Erythroblast (primary cell): ENCODE measurements at places on chromosomes 6 and 20.

DNA sequence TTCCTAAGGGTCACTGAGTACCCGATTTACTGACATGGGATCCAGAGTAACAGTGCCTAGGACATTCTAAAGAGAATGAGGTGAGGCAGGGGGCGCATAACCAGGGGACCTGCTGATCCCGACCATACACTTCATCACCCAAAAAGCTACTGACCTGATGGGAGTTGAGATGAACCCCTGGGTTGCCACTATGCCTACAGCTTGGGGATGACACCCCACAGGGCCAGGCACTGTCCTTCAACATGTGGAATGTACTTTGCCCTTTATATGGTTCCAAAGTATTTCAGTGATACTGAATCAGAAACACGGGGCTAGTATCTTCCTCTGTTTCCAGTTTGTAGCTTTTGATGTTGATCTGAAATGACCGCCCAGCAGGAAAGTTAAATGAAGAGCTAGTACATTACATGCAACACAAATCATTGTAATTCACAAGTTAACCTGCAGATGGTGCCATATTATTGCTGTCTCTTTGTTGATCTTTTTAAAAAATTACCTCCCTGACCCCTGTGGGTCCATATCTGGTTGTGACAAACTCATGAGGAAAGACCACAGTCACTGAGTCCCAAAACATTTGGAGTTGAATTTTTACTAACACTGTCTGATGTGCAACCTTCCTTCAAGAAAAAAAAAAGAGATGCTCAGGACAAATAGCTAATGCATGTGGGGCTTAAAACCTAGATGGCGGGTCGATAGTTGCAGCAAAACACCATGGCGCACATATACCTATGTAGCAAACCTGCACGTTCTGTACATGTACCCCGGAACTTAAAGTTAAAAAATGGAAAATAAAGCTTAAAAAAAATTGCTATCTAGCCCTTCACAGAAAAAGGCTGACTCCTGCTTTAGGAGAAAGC is 42.7 kb upstream of the GCNT2 start:
- peak; percentile 68 for DNase-seq

DNA sequence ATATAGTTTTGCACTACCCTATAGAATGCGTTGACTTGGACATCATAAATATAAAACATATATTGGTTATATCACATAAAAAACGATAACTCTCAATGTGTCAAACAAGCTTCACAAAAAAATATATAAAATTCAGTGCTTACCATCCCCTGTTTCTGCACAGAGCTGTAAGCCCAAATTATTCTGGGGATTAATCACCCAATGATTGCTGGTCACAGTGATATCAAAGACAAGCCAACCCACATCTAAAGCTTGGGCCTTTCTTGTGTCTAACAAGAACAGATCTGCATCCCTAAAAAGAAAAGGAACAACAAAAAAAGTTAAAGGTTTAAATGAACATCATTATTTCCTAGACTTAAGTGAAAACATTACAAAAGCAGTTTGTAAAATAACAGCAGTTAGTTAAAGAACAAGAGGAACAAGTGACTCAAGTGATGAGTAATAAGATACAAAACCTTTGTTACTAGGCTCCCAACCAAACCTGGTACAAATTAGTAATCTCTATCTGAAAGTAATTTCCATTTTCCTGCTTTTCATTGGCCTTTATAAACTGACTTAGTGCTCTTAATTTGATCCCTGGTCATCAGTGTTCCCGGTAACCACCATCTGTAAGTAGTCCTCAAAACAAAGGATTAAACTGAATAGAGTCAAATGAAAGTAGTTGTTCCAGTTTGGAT is 81.1 kb downstream of the BMP5 start:
- no peak for DNase-seq

DNA sequence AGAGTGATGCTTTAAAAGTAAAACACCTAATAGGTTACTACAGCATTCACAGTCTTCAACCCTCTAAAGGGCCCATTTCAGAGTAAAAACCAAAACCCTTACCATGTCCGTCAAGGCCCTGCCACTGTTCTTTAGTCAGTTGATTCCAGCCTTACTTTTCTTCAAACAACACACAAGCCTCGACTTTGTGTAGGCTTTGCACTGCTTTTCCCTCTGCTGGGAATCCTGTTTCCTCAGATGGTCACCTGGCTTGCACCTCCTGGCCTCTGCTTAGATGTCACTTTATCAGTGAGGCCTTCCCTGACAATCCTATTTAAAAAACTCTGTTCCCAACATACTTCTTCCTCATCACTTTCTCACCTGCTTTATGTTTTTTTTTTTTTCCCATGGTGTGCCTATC is 77.1 kb upstream of the FLRT3 start:
- no peak for DNase-seq

GRCh38 chr20:46218656-46219055 is 89.6 kb downstream of the CDH22 start:
- no peak for DNase-seq

- no peak for DNase-seq
Observed at GRCh38 chr6:4324746-4325145, 189.4 kb upstream of the ECI2 start.

DNA sequence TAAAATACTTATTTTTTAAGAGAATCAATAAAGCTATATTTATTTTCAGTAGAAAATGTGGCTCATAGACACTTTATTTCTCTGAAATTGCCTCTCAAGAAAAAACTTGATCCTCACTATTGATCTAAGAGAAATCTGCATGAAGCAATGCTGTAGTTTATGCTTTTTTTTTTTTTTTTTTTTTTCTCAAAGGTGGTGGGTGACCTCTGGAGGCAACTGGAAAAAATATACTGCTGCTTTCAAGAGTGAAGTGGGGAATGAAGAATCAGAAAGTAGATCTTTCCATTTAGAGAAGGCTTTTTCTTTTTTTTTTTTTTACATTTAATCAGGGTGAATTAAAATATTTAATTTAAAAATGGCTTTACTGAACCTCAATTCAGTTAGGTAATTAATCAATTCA is 169.3 kb downstream of the SLC16A10 start:
- DNase-seq: no peak

DNA sequence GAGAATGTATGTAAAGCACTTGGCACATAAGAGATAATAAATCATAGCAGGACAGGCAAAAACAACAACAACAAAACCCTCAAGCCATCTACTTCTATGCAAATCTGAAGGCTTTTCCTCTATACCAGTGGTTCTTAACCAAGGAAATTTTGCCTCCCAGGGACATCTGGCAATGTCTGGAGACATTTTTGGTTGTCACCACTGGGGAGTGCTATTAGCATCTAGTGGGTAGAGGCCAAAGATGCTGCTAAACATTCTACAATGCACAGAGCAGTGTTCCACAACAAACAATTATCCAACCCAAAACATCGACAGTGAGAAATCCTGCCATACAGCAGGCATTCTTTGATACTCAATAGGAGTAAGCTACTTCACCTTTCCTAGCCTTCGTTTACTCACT is 28.2 kb downstream of the NDRG3 start:
- peak; percentile 15 for DNase-seq

- DNase-seq: no peak
Observed at GRCh38 chr6:3263096-3263495, 4.3 kb downstream of the PSMG4 start.

DNA sequence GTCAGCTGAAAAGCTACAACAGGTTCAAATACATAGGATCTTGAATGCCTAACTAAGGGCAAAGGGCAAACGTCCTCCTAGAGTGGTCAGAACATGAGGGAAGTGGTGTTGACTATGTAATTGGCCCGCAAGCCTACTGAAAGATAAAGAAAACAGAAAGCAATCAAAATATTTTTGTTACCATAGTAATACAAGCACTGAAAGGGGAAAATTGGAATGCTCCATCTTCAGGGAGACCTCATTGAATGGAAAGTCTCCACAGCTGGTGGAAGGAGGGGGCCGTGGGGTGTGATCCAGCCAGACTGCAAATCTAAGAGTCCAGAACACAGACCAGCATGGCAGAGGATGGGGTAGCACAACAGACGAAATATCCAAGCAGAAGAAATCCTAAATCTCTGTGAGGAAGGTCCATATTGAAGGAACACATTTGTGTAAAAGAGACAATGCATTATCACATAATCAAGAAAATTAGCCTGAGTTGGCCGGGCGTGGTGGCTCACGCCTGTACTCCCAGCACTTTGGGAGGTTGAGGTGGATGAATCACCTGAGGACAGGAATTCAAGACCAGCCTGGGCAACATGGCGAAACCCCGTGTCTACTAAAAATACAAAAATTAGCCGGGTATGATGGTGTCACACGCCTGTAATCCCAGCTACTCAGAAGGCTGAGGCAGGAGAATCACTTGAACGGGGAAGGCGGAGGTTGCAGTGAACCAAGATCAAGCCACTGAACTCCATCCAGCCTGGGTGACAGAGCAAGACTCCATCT is 39.5 kb downstream of the MTFR2 start:
- DNase-seq: no peak

DNA sequence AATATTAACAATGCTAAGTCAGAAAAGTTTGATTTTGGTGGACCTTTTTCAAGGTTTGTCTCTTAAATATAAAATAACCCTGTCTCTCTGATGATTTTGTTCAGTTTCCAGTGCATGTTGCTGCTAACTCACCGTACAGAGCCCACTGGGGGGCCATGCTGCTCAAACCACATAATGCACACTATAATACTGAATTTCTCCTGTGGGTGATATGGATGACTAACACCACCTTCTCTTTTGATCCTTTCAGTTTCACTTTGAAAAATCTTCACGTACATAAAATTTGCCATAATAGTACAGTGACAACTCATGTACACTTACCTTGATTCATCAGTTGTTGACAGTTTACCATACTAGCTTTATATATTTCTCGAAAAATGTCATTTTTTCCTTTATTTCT is 506.6 kb upstream of the MAN1A1 start:
- no peak for DNase-seq

DNA sequence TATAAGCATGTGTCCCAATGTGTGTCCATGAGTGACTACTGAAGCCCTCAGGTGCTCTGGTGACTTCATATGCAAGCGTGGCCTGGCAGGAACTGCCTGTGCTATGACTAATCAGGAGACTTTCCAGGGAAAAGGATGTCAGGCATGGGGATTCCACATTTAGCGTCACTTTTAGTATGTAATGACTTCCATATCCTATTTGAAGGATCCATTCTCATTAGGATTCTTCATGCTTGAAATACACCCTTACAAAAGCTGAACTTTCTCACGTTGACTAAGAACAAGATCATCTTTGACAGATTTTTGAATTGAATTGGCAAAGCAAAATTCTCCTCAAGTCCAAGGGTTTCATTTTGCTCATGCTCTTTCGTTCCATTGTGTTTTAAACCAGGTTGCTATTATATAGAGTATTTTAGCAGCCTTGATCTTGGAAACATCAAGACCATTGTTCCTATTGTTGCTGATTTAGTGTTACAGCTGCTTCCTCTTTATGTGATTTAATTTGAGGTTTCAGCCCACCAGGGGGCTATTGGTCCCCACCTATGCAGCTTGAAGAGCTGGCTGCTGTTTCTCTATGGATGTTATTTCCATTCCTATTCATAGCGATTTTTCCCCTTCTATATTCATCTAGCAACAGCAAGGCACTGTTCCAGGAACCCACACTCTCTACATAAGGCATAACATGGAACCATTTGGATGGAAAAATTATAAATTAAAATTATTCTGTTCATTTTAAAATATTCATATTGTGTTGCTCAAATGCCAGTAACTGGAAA is 418.6 kb downstream of the CDKAL1 start:
- no peak for DNase-seq

- no peak for DNase-seq
Observed at GRCh38 chr6:159092631-159093030, 47.8 kb upstream of the TAGAP start.

DNA sequence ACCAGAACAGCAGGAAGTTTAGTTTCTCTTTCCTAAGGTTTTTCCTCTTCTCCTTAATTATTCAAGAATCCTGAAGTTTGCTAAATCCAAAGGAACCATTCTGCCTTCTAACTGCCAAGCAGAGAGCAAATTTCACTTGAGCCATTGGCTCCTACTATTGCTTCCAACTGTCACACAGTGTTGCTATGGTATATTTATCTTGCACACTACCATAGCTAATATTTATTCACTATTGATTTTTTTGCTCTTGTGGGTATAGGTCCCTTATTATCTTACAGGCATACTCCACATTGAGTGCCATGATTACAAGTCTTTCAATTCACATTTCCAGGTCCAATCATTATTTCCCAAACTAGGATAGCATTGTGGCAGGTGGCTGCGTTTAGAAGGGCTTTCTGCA is 266.7 kb upstream of the FLRT3 start:
- DNase-seq: no peak

DNA sequence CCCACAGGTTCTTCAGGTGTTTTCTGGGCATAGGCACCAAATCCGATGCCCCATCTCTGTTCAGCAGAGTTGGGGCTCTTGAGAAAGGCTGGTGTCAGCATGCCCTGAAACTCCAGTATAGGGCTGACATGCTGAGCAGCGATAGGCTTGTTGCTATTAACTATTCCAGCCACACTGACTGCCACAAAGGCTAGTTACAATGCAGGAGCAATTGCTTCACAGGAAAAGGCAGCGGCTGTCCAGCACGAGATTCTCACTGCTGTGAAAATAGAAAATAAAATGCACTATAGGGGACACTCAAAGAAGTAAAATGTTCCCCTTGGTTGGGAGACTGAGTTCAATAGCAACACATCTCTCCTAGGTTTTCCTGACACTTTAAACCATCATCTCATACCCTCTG is 112.4 kb downstream of the BFSP1 start:
- no peak for DNase-seq

GRCh38 chr6:164169355-164169754 is 754.8 kb downstream of the QKI start:
- no peak for DNase-seq

DNA sequence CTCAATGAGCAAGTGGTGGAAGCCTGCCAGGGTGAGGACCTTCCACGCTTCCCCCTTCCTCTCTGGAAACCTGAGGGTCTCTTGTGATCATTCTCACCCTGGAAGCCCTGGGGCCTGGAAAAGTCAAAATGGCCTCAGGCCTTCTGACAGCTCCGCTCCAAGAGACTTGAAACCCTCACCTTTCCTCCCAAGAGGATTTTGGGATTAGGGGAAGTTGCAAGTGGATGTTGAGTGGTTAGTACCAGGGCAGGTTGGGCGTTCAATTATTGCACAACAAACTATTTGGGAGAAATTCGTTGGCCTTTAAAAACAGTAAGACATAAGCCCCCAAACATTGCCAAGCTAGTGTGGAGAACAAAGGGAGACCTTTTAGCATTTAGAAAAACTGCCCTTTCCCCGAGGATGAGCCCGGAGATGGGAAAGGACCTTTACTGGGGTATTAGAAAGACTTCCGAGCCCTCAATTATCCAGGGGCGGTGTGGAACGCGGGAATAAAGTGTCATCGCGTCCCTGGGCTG is 4.7 kb downstream of the NKX2-2 start:
- no peak for DNase-seq

- DNase-seq: no peak
Observed at GRCh38 chr6:119493980-119494379, 144.4 kb upstream of the MAN1A1 start.

DNA sequence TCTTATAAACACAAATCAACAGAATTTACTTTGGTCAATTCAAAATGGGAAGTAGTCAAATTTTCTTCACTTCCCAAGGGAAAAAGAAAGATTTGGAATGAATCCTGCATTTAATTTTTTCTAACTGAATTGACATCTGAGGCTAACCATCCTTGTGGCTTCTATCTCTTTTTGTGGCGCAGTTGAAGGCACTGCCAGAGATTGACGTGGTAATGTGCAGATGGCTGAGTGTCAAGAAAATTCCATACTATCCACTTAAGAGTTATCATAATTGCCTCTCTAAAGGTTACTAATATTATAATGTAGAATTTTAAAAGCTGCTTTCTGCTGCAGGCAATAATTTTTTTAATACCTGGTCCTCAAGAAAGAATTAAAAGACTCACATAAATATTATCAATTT is 162.3 kb downstream of the KLHL32 start:
- no peak for DNase-seq
